ENCODE measurements at places on chromosomes 13 and 19. TPM values are rescaled to one million over a fixed set of nuclear protein-coding genes. Genes with fewer than 3 reads are reported as not detected.

Gene TCF3
- total RNA-seq: 18.5 TPM

Gene SYDE1
- 17.3 TPM for total RNA-seq

Gene SLITRK1
- not detected for total RNA-seq

Gene INSL3
- total RNA-seq: not detected

- no peak for DNase-seq
These were observed 26.3 kb downstream of the EPS15L1 start for GRCh38 chr19:16445238-16446107.

DNA sequence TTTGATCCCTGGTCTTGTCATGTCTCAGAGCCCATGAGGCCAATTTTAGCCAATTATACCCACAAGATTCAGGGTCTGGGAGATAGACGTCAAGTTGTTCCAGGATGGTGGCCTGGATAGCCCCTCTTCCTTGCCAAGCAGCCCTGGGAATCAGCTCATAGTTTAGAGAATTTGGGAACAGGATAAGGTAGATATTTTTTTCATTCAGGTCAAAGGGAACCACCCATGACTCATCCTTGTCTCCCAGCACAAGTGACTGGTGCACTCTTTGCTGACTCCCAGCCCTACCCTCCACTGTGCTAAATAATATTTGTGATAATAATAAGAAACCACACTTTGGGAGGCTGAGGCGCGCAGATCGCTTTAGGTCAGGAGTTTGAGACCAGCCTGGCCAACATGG lies 17.1 kb upstream of the S1PR4 start:
- DNase-seq: no peak

- no peak for DNase-seq
These were observed at the start of gene IGFLR1 for GRCh38 chr19:35742121-35742724. Gene IGFLR1, minus strand, starts transcription at chr19:35742452. Its CDS starts 1,272 bp downstream, at chr19:35741180.

DNA sequence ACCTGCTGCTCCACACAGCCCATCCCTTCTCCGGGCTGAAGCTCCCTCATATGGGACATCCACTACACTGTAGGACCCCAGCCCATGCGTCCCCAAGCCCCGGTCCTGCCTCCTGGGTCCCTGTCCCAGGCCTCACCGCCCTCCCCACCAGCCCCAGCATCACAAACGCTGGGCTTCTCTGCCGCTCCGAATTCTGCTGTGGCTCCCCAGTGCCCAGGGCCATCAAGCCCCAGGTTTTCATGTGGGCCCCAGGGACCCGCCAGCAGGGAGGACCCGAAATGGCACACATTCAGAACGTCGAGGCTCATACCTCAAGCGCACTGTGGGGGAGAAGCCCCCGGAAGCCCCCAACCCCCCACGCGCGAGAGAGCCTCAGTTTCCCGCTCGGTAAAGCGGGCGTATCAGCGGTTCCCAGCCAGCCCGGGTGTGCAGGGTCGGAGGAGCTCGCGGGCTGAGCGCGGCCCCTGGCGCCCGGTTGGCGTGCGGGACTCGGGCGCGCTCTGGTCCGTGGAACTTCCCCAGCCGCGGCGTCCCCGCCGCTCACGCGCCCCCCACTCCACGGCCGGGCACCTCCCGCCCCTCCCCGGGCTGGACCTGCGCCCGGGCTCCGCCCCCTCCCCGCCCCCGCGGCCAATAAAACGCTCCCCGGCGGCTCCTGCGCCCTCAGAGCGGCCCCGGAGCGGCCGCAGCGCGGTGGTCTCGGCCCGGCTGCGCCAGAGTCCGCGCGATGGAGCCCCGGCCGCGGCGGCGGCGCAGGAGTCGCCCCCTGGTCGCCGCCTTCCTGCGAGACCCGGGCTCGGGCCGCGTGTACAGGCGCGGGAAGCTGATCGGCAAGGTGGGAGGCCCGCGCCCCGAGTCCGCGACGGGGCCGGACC lies at the start of gene PLK5:
Gene PLK5, plus strand, starts transcription at position 666 of the 875 bp plus-strand sequence. CDS start 2,920 bp downstream, outside the sequence.
- no peak for DNase-seq

DNA sequence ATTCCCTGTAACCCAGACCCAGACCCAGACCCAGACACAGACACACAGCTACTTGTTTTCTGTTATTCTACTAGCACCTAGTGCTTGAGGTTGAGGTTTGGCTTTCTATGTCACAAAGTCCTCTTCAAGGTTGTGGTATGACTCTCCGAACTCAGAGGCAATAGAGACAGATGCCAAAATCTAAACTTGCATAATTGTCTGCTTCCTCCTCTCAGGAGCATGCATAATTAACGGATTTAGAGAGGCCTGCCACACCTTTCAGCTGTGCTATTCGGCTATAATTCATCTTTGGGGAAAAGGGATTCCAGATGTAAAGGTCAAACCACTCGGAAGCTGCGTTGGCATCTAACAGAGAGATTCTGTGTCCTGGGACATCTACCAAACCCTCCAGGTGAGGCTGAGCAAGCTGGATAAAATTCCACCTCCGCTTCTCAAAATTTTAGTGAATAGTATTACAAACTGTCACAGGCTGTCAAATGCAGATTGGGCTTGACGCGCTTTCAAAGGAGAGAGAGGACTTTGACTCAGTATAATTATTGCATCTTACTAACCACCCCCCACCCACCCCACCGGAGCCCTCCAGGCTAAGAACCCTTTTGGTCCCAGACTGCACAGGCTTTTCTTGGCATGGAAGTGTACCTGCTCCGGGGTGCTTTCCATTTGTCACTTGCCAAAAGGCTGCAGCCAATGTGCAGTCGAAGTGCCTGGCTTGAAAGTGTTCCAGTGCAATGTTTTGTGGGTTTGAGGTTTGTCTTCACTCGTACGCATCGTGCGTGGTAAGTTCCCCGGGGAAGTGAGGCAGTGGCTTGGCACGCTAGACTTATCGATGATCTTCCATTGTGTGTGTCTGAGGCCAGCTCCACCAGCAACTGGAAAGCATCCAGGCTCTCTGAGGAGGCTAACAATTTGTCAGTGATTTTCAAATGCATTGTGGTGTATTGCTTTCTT lies 194.1 kb downstream of the TDRD3 start:
- no peak for DNase-seq
